NCI-H1048 (cell line): ENCODE measurements at places on chromosomes 13 and 19.

GRCh38 chr13:36130552-36131221 is 495 bp downstream of the DCLK1 start:
- no peak for DNase-seq

DNA sequence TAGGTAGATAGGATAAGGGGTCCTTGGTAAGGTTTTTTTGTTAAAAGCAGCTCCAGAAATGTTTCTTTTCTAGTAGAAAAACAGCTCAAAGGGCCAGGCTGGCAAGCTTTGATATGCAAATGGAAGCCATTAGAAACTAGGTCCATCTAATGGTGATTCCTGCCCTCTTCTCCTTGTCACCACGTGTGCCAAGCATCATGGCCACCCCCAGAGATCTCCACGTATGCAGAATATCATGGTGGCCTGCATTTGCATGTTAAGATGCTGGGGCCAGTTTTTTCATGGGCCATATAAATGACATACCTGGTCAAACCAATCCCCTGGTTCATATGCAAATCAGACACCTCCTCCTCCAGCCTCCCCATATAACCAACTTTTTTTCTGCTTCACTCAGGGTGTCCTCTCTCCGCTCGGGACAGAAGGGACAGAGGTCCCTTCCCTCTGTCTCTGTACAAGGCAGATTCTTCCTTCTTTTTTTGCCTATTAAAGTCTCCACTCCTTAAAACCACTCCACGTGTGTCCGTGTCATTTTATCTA is 1335.9 kb downstream of the UQCRFS1 start:
- no peak for DNase-seq

DNA sequence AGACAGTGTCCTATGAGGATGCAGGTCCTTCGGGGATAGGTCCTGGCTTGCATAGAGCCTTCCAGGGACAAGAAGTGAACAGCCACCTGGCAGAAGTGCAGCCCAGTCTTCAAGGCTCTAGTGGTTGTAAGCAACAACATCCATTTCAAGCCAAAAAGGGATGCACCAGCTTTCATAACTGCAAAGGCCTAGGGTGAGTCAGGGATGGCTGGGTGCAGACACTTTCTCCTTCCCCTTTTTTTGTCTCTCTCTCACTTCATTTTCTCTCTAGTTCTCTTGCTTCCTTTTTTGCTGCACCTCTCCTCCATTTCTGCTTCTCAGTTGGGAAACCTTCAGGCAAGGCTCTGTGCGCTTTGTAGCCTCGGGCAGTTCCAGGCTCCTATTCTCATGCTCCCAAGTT is 196.2 kb upstream of the ZNF536 start:
- no peak for DNase-seq

DNA sequence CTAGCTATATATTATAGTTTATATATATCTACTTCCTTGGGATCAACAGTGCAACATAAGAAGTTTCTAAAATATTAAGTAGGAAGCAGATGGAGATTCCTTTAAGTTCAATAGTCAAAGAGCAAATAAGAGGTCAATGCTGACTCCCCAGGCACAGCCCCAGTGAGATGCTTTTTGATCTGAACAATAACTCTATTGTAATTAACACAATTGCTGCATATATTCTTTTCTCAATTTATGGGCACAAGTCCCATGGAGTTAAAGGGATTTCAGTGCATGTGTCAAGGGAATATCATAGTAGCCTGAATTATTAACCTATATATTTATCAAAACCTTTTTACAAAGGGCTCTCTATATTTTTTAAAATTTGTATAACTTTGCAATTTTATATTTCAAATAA is 180.8 kb downstream of the SPRY2 start:
- DNase-seq = no peak

DNA sequence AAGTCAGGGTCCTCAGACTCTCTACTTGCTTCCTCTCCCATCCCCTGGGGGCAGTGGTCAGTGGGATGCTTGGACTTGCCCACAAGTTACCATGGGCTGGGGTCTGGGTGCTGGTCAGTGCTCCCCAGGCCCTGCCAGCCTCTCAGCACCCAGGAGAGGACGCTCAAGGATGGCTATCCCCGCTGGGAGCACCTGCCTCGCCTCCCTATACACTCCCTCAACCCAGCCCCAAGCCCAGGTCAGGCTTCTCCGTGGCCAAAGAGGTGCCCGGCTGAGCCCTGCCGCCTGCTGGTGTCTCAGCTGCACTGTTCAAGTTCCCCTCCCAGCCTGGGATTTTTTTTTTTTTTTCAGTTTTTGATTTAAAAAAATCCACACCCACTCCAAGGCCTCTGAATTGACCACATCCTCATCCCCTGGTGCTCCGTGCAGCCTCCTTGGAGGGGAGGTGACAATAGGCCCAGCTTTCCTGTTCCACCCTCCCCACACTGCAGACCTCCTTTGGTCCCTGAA is 10.8 kb downstream of the F2RL3 start:
- DNase-seq = no peak

DNA sequence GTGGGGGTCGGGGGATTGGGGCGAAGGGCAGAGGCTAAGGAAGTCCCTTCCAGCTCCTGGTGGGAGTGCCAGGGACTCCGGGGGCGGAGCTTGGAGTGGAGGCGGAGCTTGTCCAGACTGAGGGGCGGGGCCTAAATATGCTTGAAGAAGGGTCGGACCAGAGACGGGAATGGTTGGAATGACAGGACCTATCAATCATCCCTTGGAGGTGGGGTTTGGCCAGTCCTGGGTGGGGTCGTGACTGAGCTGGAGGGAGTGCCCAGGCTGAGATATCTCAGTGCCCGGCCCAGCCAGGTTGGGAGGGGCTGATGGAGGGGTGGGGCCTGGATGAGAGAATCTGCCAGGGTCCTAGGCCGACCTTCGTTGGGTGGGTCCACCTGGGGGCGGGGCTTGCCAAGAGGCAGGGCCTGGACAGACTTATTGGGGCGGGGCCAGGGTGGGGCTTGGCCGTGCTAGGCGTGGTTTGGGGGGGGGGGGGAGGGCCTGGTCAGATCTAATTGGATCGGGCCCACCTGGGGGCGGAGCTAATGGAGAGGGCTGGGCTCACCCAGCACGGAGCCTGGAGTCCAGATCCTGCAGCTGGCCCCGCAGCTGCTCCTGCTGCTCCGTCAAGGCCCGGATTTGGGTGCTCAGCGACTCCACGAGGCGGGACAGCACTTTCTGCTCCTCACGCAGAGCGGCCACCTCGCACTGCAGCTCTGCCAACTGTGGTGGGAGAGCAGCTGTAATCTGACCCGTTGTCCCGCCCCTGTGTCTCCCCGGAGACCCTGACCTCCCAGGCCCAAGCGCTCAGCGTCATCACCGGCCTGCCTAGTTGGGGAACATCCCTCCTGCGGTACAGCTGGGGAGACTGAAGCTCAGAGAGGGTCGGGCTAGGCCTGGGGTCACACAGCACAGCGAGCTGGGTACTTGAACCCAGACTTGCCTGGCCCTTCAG is 2.6 kb upstream of the WIZ start:
- peak; percentile 59 for DNase-seq

DNA sequence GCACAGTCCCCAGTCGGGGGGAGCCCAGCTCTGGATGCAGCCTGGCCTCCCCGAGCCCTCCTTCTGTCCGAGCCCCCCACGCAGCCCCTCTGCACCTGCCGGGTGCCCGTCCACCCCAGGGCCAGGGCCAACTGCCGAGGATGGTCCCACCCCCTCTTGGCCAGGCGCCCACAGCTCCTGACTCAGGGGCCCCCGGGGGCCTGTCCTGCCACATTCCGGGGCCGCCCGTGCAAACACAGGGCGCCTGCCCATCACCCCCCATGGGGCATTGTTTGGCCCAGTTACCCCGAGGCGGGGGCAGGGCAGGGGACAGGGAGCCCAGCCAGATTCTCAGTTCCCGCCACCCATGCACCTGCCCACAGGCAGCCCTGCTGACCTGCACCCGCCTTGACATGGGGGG is 5.3 kb upstream of the TCF3 start:
- DNase-seq = no peak

- DNase-seq = no peak
These were observed 47.9 kb downstream of the ZNF99 start for GRCh38 chr19:22735911-22736645.

- no peak for DNase-seq
These were observed 21.0 kb downstream of the TM9SF2 start for GRCh38 chr13:99522298-99522697.

GRCh38 chr19:34155686-34156085 is 16.6 kb upstream of the LSM14A start:
- DNase-seq = no peak

DNA sequence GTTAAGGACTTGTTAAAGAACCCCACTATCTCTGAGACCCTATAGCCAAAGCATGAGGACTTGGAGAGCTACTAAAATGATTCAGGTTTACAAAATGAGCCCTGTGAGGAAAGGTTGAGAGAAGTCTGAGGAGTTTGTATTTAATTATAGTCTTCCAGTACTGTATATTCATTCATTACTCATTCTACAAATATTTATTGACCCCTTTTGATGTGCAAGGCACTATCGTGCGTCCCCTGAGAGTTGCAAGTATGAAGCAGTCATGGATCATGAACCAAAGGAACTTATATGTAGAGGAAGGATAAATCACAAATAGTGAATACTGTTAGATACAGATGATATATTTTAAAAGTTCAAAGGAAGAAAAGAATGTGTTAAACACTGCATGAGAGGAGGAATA is 84.4 kb downstream of the DNAJC15 start:
- DNase-seq = no peak

- DNase-seq = no peak
These were observed 17.8 kb downstream of the BIVM start for GRCh38 chr13:102816708-102817107.

DNA sequence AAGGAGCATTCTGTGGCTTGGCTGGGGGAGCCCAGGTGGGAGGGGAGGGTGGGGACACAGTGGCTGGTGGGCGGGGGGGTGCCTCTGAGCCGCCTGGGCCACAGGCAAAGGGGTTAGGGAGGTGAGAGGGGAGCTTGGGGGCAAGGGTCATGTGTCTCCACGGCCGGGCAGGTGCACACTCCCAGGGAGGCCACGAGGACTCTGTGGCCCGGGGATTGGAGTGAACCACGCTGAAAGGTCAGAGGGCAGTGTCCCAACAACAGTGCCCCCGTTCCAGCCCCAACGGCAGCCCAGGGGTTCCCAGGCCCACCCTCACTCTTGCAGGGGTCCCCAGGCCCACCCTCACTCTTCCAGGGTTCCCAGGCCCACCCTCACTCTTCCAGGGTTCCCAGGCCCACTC is 9.6 kb downstream of the C2CD4C start:
- no peak for DNase-seq

DNA sequence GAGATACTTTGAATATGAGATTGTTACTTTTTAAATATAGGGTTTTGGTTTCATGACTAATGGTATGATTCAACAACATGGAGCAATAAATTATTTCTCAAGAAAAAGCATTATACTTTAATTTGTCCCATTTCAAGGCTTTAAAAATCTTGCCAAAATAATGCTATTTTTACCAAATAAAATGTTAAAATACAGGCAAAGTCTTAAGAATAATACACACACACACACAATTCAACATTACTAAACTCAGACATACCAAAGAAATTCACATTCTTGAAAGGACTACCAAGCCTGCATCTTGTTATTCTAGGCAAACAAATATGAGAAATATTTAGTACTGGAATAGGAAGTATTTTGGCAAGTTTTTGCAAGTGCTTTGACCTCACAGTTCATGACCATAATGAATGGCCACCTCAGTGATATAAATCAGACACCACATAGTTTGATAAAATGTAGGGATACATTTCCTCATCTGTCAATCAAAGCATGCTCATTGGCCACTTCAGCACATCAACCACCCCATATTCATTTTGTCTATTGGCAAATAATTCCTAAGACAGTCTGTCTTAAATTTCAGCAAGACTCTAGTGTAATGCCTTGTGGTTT is 107.2 kb downstream of the NALCN start:
- DNase-seq = no peak

DNA sequence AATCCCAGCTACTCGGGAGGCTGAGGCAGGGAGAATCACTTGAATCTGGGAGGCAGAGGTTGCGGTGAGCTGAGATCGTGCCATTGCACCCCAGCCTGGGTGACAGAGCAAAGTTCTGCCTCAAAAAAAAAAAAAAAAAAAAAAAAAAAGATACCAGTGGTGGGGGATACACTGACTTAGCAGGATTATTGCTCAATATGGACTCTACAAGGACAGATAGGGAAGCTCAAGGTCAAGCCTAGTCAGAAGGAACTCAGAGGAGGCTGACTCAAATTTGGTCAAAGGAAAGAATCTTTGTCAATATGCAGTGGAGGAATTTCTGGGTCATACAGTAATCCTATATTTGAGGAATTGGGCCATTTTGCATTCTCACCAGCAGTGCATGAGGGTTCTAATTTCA is 6.7 kb upstream of the DIAPH3 start:
- no peak for DNase-seq

DNA sequence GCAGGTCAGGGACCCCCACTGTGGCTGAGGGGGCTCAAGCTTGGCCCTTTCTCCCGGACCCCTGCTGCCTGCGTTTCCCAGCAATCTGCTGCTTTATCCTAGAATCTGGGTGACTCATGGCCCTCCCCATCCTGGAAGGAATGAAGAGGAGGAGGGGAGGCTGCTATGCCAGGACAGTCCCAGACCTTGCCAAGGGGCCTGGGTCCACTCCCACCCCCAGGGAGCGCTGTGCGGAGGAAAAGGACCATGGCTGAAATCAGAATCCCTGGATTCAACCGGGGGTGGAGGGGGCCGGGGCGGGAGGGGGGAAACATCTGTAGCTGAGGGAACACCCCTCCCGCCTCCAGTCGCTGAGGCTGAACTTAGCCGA is 20.5 kb downstream of the ZNF114 start:
- no peak for DNase-seq

- no peak for DNase-seq
These were observed 597.4 kb downstream of the UQCRFS1 start for GRCh38 chr19:28615546-28615916.
